ENCODE measurements at places on chromosomes 1 and 21.
A peak's percentile ranks its signal among the peaks of the same experiment; 100 is the strongest.

DNA sequence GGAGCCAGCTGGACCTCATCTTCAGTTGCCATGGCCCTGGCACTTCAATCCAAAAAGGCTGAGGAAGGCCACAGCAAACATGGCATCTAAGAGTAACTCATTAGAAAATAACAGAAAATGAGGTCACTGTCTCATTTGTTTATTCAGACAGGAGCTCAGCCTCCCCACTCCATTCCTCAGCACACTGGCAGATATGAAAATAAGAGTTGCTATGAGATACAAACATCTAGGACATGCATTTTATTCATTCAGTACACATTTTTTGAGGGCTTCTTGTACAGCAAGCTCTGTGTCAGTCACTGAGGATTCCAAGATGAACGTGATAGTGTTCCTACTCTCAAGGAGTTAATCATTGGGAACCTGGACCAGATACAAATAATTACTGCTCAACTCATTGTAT is 32.7 kb upstream of the TMEM125 start:
- no peak for DNase-seq

GRCh38 chr1:226149806-226150205 is 36.7 kb downstream of the ACBD3 start:
- DNase-seq, result no peak

DNA sequence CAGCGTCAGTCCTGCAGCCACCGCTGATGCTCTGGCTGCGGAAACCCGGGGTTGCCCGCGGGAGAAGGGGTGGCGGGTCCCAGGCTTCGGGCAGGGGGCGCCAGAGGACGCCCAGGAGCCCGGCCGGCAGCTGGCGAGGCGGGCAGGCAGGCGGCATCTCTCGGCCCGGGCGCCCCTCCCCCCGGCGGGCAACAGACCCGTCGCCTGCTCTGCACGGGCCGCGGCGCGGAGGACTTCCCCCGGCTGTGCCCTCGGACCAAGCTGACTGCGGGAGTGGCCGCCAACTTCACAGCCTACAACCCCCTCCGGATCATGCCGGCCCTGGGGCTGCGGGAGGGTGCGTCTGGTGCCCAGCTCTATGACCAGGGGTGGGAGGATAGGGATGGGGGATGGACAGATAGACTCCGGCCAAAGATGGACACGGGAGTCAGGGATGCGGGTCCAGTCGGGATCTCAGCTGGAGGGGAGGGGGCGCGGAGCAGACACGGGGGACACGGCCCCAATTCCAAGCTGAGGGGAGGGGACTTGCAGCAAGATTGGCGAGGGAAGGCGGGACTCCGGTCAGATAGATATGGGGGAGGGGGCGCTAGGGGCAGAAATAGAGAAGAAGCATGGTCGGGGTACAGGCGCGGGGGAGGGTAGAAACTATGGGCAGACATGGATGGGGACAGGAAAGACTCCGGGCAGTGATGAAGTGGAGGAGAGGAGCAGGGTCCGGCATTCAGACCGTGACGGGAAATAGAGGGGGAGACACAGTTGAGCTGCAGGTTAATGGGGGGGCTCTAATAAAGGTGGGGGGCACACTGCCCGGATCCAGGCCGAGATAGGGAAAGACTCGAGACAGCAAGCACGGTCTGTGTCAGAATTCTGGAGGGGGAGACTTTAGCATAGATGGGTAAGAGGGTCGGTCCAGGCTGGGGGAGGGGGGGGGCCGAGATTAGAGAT is 1.1 kb downstream of the ADGRB2 start:
- DNase-seq, result peak; percentile 87

GRCh38 chr21:35298757-35299156 is 249.7 kb upstream of the RUNX1 start:
- no peak for DNase-seq

GRCh38 chr1:155277902-155278688 is 832 bp downstream of the HCN3 start:
- DNase-seq, result peak; percentile 89

- DNase-seq, result no peak
Measured at GRCh38 chr1:202786804-202787203, 21.4 kb downstream of the KDM5B start.

DNA sequence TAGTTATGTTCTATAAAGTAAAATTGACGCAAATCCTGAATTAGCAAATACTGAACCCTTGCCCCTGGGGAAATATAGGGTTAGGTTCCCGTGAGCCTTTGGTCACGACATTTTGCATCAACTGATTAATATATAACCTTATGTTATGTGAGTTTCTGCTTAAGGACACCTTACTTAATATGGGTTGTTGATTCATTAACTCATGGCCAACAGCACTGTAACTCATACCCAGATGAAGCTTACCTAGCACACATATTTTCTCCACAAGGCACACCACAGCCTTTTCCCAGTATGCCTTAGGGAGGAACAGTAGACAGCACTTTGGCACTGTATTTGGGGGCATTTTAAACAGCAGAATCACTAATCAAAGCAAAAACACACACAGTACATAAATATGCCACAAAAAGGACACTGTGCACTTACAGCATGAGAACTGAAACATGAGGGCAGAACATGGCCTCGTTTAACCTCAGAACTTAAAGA is 15.1 kb downstream of the INAVA start:
- no peak for DNase-seq

GRCh38 chr1:30778154-30778978 is 20.8 kb upstream of the LAPTM5 start:
- no peak for DNase-seq

- no peak for DNase-seq
Measured at GRCh38 chr1:187631984-187632383, 803.2 kb downstream of the PLA2G4A start.

GRCh38 chr1:78836726-78837125 is 169.8 kb downstream of the ADGRL4 start:
- no peak for DNase-seq

DNA sequence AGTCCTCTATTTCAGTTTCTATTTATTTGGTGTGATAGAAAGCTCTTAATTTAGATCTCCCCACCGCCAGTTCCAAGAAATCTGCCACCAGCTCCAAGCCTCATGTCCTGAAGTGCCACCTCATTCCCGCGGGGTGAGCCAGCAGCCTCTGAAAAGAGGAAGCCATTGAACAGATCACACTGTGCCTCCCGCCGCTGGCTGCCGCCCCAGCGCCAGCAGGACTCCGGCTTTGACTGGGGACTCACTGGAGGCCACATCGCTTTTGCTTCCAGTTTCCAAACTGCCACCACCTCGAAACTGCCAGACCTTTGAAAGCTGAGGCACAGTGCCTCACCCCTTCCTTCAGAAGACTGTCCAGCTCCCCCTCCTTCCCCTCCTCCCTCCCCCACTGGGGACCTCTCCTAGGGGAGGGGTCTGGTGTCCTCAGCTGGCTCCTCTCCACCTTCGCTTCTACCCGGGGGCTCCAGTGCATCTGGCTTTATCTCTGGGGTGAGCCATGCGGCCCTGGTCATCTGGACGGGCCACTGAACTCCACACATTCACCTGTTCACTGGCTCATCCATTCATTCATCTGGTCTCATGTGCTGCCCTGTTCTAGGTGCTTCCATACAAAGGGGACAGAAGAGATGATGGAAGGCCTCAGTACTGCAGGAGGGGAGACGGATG is 58.9 kb downstream of the VPS26C start:
- DNase-seq, result peak; percentile 56

GRCh38 chr1:220927442-220927841 is 48.2 kb downstream of the HLX start:
- peak; percentile 20 for DNase-seq

DNA sequence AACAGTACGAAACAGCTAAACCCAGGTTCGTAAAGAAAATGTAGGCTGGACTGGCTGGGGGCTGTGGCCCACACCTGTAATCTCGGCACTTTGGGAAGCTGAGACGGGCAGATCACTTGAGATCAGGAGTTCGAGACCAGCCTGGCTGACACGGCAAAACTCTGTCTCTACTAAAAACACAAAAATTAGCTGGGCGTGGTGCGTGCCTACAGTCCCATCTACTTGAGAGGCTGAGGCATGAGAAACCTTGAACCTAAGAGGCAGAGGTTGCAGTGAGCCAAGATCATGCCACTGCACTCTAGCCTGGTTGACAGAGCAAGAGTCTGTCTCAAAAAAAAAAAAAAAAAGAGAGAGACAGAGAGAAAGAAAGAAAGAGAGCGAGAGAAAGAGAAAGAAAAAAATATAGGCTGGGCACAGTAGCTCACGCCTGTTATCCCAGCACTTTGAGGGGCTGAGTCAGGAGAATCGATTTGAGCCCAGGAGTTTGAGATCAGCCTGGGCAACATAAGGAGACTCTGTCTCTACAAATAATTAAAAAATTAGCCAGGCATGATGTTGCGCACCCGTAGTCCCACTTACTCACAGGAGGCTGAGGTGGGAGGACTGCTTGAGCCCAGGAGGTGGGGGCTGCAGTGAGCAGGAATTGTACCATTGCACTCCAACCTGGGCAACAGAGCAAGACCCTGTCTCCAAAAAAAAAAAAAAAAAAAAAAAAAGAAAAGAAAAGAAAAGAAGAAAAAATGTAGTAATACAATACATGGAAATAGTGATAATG is 35.7 kb downstream of the CAPZB start:
- no peak for DNase-seq

Measured in NCI-H345 (cell line).